ENCODE measurements at places on chromosomes 16 and 17.

GRCh38 chr17:18218756-18219415 lies 6.5 kb upstream of the LLGL1 start:
- no peak for DNase-seq

GRCh38 chr16:2706085-2706484 lies 13.9 kb downstream of the PRSS27 start:
- no peak for DNase-seq

DNA sequence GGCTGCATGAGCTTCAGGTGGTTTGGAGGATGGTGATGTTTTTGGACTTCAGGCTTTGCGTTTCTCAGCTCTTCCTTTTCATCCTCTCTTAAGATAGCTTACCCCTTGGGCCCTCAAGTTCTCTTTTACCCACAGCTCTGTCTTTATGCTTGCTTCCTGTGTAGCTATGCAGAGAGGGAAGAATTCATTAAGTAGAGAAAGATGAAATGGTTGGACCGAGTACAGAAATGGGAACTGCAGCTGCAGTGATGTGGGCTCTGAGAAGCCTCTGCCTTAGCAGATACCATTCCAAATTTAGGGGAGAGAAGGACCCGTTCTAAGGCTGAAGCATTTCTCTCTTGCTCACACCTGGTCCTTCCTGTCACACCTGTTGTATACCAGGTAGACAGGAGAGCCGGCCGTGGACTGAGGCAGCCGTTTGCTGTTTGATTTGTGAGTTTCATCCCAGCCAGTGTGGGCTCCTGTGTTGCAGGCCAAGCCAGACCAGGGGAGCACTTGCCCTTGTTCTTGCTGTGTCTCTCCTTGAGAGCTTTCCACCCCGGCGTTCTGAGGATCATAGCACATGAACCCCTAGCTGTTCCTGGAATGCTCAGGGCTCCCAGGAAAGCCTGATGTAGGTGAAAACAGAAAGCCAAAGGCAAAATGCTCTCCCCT lies 392.7 kb downstream of the CPPED1 start:
- DNase-seq = no peak

GRCh38 chr17:35963663-35964062 lies 17.6 kb downstream of the CCL16 start:
- no peak for DNase-seq

GRCh38 chr16:73058616-73059409 lies 10.9 kb upstream of the ZFHX3 start:
- peak; percentile 53 for DNase-seq

DNA sequence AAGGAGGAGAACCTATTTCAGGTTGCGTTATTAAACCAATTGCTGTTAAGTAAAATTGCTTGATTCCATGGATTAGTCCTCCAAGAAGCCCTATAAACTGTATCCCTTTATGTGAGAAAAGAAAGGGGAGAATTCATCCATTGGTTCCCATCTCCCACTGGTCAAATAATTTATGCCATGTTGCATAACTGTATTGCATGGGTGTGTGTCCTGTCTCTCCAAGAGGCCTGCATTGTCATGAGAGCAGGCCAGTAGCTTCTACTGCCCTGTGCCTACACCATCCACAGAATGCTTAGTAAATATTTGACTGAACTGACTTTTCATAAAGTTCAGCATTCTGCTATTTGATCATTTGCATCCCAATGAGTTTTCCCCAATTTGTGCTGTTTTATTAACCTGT lies 11.7 kb upstream of the TOB1 start:
- DNase-seq = no peak

GRCh38 chr17:69282002-69282401 lies 44.9 kb downstream of the ABCA5 start:
- no peak for DNase-seq

- no peak for DNase-seq
These were observed 13.3 kb downstream of the CDR2 start for GRCh38 chr16:22360963-22361659.

GRCh38 chr17:72359811-72360210 lies 239.0 kb downstream of the SOX9 start:
- no peak for DNase-seq

GRCh38 chr16:31072540-31073141 lies 1.4 kb downstream of the ZNF668 start:
- DNase-seq = no peak

GRCh38 chr16:30984669-30985400 lies at the start of gene HSD3B7:
HSD3B7 (plus strand) TSS chr16:30985207; CDS start chr16:30985659, 452 bp downstream.
- DNase-seq = peak; percentile 96

DNA sequence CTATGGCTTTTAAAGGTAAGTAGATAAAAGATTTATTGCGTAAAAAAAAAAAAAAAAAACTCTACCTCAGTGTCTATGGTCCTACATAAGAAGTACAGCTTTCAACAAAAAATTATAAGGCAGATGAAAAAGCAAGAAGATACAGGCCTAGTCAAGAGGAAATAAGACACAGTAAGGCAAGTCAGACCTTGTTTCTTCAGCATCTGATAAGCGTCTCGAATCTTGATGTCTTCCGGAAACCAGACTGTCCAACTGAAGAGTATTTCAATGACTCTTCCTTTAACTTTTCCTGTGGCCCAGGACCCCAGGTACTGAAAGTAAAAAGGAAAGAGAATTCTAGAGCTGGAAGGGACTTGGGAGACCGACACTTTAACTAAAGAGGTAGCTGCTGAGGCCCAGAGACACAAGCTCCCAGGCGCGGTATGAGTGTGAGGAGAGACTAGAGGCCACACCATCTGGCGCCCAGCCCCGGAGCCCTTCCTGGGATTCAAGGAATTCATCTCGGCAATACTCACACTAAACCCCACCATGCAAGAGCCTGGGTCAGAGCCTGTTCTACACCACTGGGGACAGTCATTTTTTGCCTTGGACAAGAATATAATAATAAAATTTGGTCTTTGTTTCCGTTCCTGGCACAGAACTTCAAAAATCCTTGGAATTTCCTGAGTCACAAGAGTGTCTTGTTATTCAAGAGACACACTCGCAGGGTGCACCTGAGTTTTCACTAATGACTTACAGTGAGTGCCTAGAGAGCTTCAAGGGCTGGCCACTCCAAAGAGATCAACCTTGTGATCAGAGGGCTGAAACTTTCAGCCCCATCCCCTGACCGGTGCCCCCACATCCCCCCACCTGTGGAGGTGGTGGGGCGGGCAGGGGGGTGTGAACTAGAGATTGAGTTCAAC lies 18.6 kb downstream of the GGA2 start:
- DNase-seq = no peak

DNA sequence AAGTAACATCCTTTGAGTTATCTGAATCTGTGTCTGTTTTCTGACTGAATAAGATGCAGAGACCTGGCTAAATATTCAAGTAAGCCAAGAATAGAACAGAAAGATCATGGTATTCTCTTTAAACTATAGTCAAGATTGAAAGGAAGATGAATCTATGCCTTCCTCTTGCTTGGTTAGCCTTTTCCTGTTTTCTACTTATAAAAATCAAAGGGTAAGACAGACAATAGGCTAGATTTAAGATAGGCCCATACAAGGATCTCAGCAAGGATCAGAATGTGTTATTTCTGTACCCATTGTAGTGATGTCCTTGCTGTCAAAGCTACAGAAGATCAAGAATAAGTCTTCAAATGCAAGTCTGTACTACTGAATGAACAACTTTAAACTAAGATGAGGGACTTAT lies 7.0 kb upstream of the CDR2 start:
- DNase-seq = no peak

GRCh38 chr17:48597778-48598631 lies 4.4 kb upstream of the HOXB5 start:
- DNase-seq = no peak

DNA sequence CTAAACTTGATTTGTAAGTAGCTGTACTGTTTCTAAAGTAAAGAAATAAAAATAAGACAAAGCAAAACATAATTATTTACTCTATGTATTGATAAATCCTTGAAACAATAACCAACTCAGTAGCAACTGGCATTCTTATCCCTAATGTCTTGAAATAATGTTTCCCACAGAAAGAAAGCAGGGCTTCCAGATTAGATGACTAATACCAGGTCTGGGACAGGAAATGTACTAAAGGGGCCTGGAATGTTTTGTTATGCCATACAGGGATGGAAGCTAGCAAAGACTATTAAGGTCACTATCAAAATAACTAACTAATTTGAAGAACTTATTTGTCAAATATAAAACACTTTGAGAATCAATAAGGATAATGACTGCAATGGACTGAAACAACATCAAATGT lies 82.1 kb downstream of the CFDP1 start:
- no peak for DNase-seq

GRCh38 chr17:8038954-8039610 lies at the start of gene ALOX15B:
ALOX15B (plus strand) TSS chr17:8039059; CDS start chr17:8039156, 97 bp downstream.
- no peak for DNase-seq

GRCh38 chr16:75116081-75116910 lies at the start of gene LDHD:
LDHD (minus strand) TSS chr16:75116780; CDS start chr16:75116720, 60 bp downstream.
- no peak for DNase-seq

DNA sequence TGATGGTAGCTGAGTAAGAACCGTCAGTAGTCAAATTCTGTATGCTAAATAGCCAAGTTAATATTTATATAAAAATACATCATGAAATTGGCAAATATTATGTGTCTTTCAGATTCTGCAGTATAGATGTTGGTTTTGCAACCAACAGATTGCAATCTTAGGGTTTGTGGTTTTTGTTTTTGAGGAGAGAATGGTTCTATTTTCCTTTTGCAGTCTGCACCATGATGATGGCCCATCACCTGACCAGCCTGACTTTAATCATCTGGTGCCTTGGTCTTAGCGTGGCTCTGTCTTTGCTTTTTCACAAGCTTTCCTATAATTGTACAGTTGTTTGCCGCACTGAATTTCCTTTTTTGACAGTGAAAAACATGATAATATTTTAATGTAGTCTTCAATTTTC lies 50.7 kb downstream of the NUP93 start:
- no peak for DNase-seq

DNA sequence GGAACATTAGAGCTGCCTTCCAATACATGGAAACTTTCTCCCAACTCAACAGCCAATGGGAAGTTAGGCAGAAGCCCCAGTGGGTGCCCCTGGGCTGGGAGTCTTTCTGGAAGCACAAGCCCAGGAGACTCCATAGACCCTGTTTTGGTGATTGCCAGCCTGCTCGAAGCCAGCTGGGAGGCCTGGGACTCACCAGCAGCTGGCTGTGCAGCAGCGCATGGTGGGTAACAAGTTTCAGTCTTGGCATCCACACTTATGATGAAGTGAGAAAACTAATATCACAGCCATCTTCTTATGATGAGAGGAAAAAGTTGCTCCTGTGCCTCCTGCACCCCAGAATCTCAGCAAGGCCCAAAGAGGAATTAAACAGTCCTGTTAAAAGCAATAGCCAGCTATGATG lies 522.5 kb upstream of the CDH5 start:
- no peak for DNase-seq

DNA sequence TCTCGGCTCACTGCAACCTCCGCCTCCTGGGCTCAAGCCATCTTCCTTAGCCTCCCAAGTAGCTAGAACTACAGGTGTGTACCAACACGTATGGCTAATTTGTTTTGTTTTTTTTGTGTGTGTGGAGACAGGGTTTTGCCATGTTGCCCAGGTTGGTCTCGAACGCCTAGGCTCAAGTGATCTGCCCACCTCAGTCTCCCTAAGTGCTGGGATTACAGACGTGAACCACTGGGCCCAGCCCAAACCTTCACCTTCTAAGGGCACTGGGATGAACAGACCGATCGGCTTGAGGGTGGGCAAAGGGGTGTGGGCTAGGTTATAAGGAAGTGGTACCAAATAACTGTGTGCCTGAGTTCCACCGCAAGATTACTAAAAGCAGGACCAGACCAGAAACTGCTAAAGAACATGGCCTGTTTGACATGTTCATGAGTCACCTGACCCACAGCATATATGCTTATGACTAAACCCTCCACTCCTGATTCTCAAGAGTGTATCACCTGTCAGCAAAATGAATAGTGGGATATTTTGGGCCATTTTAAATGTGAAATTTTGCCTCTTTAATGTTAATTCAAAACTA lies 8.1 kb downstream of the TMEM97 start:
- no peak for DNase-seq

DNA sequence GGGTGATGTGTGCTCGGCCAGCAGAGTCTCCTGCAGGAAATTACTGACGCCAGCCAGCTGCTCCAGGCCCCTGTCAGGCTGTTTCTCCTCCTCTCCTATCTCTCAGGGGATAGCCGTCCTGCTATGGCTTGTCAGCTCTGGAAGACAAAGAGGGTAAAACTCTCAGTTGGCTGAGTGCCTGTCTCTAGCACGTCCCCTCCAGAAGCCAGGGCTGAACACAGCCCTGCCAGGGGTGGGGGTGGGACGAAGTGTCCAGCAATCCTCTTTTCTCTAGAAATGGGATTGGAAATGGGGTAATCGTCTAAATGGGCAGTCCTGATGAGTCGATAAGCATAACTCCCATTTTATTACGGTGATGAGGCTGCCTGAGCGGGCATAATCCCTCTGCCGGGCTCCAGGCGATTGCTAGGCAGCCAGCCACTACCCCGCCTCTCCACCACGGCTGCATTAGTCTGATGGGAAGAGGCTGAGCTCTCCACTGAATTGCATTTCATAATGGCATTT lies 89.1 kb upstream of the GNAO1 start:
- no peak for DNase-seq

DNA sequence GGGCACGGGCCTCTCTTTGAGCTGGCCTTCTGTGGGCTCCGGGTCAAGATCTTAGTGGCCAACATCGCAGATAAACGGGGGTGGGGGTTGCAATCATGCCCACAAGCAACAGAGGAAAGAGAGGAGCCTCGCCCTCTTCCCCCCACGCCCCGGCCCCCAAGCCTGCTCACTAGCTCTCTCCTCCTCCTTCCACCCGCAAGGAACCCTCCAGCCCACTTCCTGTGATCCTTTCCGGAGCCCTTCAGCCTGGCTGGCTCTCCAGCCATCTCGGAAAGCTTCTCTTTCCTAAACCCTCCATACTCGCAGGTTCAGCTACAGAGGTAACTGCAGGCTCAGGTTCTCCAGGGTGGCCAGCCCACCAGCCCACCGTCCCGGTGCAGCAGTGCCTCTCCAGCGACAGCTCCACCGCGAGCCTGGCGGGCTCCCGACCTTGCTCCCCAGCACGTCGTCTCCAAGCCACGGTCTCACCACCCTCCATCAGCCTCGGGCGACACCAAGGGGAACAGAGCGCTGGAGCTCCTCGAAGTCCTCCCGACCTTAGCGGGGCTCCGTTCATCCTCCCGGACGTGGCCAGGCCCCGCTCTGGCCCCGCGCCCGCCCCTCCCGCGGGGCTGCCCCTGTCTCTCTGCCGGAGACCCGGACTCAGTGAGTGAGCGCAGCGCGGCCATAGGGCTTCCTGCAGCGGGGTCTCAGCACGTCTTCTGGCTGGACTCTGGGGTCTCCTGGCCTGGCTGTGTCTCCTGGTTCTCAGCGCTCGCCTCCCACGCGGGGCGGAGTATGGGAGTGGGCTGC lies 12.9 kb upstream of the ODF4 start:
- peak; percentile 26 for DNase-seq

DNA sequence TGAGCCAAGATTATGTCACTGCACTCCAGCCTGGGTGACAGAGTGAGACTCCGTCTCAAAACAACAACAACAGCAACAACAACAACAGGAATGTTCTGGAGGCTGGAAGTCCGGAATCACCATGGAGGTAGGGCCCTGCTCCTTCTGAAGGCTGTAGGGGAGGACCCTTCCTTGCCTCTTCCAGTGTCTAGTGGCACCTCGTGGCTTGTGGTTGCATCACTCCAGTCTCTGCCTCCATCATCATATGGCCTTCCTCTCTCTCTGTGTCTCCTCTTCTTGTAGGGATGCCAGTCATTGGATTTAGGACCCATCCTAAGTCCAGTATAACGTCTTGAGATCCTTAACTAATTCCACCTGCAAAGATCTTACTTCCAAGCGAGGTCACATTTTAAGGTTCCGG lies 14.0 kb downstream of the NAGPA start:
- DNase-seq = no peak

- DNase-seq = peak; percentile 25
These were observed 61.3 kb upstream of the KIFC3 start for GRCh38 chr16:57863434-57864160.

- peak; percentile 97 for DNase-seq
These were observed 10.2 kb upstream of the EEF2K start for GRCh38 chr16:22195695-22196558.
